Peyer's patch (tissue), 4 donors: ENCODE measurements at places on chromosomes 3 and 15. TPM values are rescaled to one million over a fixed set of nuclear protein-coding genes. Genes with fewer than 3 reads are reported as not detected.
A peak's percentile ranks its signal among the peaks of the same experiment; 100 is the strongest.

The XCR1 gene
- not detected for total RNA-seq

The THRB gene
- total RNA-seq: 4.0 TPM

The PRR20G gene
- total RNA-seq: not detected

The ST3GAL6 gene
- 6.6 TPM for total RNA-seq

The GOLGA8T gene
- not detected for total RNA-seq

The MME gene
- 1,011 TPM for total RNA-seq

The GNAT1 gene
- total RNA-seq: not detected

The REC114 gene
- not detected for total RNA-seq

DNA sequence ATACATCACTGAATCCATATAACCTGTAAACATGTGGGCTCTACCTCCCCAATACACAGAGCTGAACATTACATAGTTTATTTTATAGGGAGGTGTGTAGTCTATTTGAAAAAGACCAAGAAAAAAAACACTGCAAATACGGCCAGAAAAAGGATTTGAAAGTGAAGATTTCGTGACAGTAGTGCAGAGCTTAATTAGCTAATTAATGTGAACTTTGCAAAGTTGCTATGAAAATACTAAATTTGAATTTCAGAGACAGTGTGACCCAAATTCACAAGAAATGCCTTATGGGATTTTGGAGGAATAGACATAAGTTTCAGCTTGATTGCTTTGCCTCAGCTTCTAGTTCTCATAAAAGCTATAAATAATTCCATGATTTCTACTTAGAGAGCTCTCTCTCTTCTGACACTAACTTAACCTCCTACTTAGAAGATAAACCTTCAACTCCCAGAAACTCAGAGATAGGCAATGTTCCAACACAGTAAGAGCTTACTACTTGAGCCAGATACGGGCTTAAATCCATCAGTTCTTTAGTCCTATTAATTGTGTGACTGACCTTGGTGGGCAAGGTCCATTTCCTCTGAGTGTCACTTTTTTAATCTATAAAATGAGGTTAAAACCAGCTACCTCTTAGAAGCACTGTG is 87.3 kb upstream of the THBS1 start:
- H3K4me1 ChIP-seq: no peaks in the 10 kb centered on the region
- H3K36me3 ChIP-seq: no peaks in the 10 kb centered on the region
- H3K27ac ChIP-seq: no peak overlapping the region
- no peaks in the 10 kb centered on the region for H3K27me3 ChIP-seq
- DNase-seq: no peak

- H3K27me3 ChIP-seq: no peaks in the 10 kb centered on the region
- no peak overlapping the region for H3K27ac ChIP-seq
- H3K4me3 ChIP-seq: no peak overlapping the region
- H3K36me3 ChIP-seq: no peaks in the 10 kb centered on the region
- DNase-seq: no peak
These were observed 386.9 kb downstream of the FEZF2 start for GRCh38 chr3:61986473-61986872.

- no peaks in the 10 kb centered on the region for H3K27me3 ChIP-seq
- no peak overlapping the region for H3K27ac ChIP-seq
- no peaks in the 10 kb centered on the region for H3K36me3 ChIP-seq
- no peak overlapping the region for H3K4me3 ChIP-seq
- no peaks in the 10 kb centered on the region for H3K4me1 ChIP-seq
- no peak for DNase-seq
These were observed 134.4 kb upstream of the FAM3D start for GRCh38 chr3:58800940-58801339.

GRCh38 chr3:122615303-122615702 is 37.9 kb downstream of the PARP15 start:
- no peak overlapping the region for H3K27ac ChIP-seq
- no peaks in the 10 kb centered on the region for H3K27me3 ChIP-seq
- no peak overlapping the region for H3K4me3 ChIP-seq
- H3K36me3 ChIP-seq: no peaks in the 10 kb centered on the region

DNA sequence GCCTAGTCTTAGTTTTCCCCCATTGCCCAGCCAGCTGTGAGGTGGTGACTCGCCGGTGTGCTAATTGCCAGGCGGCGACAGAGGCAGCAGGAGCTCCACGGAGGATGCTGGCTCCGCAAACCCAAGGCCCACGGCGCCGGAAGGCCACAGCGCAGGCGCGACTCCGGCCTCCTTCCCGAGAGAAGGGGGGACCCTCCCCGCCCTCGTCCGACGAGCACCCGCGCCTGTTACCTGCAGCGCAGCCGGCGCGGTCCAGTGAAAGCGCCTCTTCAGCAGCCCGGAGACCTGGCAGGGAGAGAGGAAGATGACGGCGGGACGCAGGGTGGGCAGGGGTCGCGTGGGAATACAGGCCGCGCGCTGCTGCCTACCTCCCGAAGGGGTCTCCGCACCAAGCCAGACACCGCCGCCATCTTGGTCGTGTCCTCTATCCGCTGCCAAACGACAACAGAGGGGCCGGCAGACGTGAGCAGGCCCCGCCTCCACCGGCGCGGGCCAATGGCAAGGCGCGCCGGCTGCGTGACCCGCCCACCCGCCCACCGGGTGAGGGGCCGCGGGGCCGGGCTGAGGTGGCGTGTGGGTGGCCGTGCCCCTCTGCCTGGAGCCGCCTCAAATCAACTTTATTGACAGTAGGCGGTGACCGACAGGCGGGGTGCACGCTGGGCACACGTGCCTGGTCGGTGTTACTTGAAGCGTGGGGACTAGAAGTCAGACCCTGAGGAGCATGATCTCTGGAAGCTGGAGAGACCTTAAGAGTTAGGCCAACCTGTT is at the start of gene PDHB:
TSS of gene PDHB (minus strand) at position 433 of the 768 bp plus-strand sequence. CDS start at position 410, 23 bp downstream.
- peak within 1 kb of the TSS; percentile 91 for H3K27ac ChIP-seq
- peaks cover 35% of the 10 kb centered on the region for H3K36me3 ChIP-seq
- peak; percentile 96 for DNase-seq
- no peaks in the 10 kb centered on the region for H3K27me3 ChIP-seq
- peaks cover 10% of the 10 kb centered on the region for H3K4me1 ChIP-seq

DNA sequence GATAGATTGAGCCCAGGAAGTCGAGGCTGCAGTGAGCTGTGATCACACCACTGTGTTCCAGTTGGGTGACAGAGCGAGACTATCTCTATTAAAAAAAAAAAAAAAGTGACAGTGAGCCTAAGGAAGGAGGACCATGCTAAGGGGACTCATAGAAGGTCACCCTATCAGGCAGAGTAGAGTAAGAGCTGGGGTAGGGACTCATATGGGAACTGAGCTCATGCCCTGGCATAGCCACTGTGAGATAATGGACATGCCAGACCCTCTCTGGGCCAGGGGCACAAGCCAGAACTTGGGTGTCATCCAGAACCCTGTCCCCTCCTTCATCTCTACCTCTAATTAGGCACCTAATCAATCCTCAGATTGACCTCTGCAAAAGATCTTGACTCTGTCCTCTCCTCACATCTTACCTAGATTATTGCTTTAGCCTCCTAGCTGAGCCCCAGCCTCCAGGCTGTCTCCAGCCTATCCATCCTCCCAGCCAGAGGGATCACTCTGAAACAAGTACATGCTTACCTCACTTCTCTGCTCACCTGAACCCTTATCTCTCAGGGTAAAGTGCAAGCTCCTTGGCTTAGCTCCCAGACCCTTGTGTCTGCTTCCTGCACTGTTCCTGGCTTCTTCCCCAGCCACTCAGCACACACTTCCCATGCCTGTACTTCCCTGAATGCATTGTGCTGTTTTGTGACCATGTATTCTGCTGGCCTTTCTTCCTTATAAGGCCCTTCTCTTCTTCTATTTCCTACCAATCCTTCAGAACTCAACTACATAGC is 76.4 kb downstream of the DAPK2 start:
- H3K27ac ChIP-seq: peak overlapping the region; percentile 91
- no peak overlapping the region for H3K4me3 ChIP-seq
- H3K36me3 ChIP-seq: no peaks in the 10 kb centered on the region
- peak; percentile 89 for DNase-seq
- H3K4me1 ChIP-seq: peaks cover 56% of the 10 kb centered on the region
- H3K27me3 ChIP-seq: no peaks in the 10 kb centered on the region

DNA sequence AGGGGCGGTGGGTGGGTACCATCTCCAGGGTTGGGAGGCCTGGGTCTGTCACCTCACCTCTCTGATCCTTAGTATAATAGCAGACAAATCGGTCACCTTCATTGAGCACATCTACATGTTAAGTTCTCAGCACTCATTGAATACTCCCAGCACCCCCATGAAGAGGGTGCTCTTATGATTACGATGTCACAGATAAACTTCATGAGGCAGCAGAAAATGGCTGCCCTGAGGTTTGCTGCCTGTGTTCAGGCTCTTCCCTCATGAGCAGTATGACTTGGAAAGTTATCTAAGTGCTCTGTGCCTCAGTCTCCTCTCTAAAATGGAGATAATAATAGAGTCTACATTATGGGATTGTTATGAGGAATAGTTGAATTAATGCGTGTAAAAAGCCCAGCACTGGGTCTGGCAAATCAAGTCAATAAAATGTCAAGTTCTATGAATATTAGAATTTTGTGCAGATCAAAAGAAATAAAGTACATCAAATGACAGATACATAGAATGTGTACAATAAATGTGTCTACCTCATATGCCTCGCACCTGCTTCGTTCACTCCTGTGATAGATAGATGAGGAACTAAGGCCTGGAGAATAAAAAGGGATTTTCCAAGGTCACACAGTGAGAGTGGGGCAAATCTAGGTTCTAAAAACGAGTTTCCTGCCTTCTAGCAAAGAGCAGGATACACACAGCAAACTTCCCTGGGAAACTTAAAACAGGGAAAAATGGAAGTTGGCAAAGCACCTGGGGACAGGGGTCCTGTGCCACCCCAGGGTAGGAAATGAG is 142.2 kb upstream of the MRPS22 start:
- no peaks in the 10 kb centered on the region for H3K36me3 ChIP-seq
- H3K27ac ChIP-seq: no peak overlapping the region
- no peak overlapping the region for H3K4me3 ChIP-seq

DNA sequence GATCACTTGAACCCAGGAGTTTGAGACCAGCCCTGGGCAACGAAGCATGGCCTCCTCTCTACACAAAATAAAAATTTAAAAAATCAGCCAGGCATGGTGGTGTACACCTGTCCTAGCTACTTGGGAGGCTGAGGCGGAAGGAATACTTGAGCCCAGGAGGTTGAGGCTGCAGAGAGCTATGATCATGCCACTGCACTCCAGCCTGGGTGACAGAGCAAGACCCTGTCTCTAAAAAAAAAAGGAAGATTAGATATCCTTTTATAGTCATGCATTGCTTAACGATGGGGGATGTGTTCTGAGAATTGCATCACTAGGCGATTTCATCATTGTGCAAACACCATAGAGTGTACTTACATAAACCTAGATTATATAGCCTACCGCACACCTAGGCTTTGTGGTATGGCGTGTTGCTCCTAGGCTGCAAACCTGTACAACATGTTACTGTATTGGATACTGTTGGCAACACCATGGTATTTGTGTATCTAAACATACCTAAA is 12.6 kb downstream of the ALAS1 start:
- no peak overlapping the region for H3K4me3 ChIP-seq
- no peaks in the 10 kb centered on the region for H3K4me1 ChIP-seq
- H3K27ac ChIP-seq: no peak overlapping the region
- H3K36me3 ChIP-seq: no peaks in the 10 kb centered on the region

- no peaks in the 10 kb centered on the region for H3K4me1 ChIP-seq
- H3K36me3 ChIP-seq: no peaks in the 10 kb centered on the region
- DNase-seq: no peak
- H3K4me3 ChIP-seq: no peak overlapping the region
- H3K27me3 ChIP-seq: no peaks in the 10 kb centered on the region
These were observed 372.6 kb upstream of the ATP11B start for GRCh38 chr3:182420741-182421140.

DNA sequence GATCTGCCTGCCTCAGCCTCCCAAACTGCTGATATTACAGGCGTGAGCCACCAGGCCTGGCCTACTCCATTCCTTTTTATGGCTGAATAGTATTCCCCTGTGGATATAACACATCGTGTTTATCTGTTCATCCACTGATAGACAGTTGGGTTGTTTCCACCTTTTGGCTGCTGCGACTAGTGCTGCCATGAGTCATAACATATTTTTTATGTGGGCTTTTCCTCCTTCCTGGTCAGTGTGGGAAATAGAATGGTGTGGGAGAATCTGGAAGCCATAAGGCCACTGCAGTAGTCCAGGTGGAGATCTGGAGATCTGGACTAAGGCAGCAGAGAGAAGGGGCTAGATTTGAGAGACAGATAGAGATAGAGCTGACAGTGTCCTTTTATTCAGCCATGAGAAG is 16.2 kb downstream of the LCMT2 start:
- no peaks in the 10 kb centered on the region for H3K27me3 ChIP-seq
- no peaks in the 10 kb centered on the region for H3K4me1 ChIP-seq
- H3K27ac ChIP-seq: no peak overlapping the region
- no peaks in the 10 kb centered on the region for H3K36me3 ChIP-seq
- DNase-seq: no peak

DNA sequence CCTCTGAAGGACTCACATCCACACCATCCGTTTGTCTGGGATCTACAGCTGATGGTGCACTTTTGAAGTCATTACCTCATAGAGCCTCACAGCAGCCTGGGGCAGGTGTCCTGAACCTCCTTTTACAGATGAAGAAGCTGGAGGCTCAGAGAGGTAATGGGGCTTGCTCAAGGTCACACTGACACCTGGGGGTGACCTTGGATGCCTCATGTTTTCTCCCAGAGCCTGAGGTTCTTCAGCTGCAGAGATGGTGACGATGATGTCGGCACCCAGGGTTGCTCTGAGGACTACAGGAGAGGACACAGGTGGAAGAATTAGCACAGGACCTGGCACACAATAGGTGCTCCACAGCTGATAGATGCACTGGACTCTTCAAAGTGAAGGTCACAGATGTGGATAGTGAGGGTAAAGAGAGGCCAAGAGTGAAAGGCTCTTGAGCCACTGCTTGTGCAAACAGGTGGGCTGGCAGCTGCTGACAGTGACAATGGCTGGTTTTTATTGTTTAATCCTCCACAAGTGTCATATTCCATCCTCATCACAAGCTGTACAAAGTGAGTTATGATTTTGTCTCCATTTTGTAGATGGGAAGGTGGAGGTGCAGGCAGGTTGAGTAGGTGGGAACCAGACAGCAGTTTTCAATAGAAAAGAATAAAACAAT is 17.4 kb upstream of the ATP2B2 start:
- no peak overlapping the region for H3K4me3 ChIP-seq
- H3K4me1 ChIP-seq: no peaks in the 10 kb centered on the region
- DNase-seq: peak; percentile 8
- no peaks in the 10 kb centered on the region for H3K27me3 ChIP-seq
- H3K27ac ChIP-seq: no peak overlapping the region

DNA sequence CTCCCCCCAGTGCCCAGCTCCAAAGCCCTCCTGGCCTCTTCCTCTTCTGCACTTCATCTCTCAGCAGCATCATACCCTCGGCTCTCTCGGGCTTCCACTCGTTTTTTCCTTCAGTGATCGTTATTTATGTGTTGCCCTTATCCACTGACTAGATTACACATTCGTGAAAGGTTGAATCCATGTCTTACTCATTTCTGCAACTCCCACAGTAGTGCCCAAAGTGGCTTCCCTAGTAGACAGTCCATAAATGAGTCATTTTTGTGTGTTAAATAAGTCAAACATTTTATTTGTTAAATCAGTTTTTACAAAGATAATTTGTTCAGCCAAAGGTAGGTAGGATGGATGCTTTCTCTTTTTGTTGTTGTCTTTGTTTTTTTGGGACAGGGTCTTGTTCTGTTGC is 87.4 kb downstream of the CRTC3 start:
- H3K4me1 ChIP-seq: no peaks in the 10 kb centered on the region
- H3K4me3 ChIP-seq: no peak overlapping the region
- no peak overlapping the region for H3K27ac ChIP-seq
- no peaks in the 10 kb centered on the region for H3K36me3 ChIP-seq

- H3K4me3 ChIP-seq: no peak overlapping the region
- no peaks in the 10 kb centered on the region for H3K27me3 ChIP-seq
- H3K36me3 ChIP-seq: no peaks in the 10 kb centered on the region
- H3K27ac ChIP-seq: no peak overlapping the region
- no peak for DNase-seq
These were observed 57.4 kb downstream of the EEFSEC start for GRCh38 chr3:128210711-128211110.
